ENCODE measurements at places on chromosomes 12 and 14.

DNA sequence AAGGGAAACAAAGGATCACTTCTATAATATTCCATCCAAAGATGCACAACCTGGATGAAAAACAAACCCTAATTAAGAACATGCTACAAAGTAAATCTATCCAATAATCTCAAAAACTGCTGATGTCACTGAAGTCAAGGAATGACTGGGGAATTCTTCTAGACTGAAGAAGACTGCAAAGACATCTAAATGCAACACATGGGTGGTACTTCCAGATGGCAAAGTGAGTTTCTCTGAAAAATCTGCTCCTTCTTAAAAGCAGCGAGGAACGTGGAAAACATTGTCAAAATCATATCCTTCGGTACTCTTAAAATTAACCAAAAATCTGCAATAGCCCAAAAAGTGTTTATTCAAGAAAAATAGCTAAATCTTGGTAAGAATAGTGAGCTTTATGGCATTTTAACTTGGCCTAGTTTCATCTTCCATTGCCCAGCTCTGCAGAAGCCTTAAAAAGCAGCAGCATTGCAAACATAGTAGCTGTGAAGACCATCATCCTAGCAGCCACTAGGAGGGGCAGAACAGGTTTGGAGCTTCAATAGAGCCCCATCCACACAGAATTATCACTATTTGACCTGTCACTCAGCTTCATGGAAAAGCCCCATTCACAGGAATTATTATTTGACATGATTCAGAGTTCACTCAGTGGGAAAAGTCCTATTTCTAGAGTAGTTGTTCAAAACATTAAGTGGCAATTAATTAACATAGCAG is 7.4 kb downstream of the CLEC14A start:
- DNase-seq = no peak

- DNase-seq = no peak
Measured at GRCh38 chr12:5013266-5013730, 30.4 kb upstream of the KCNA5 start.

GRCh38 chr12:53756300-53757100 is 4.7 kb upstream of the CISTR start:
- DNase-seq = no peak

DNA sequence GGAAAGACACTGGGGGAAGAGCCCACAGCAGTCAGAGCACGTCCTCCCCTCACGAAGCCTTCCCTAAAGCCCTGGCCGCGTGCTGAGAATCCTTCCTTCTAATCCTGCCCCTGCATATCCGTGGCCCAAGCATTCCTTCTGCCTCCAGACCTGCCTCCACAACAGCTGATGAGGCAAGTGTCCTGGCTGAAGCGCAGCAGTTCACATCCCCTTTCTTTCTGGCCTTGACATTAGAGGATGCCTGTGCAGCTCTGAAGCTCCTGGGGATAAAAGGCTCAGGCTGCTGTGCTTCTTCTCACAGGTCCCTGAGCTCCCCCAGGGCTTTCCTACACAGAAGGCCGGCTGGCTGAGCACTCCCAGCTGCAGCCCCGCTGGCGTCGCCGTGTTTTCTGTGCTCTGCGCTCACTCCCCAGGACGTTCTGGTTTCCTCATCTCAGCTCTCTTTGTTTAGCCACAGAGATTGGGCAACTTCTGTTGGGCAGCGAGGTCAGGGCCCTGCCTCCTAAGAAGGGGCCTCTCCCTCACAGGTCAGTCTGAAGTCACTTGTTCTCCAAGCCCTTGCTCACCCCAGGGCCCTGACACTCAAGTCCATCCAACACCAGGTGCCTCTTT is 45.8 kb downstream of the NINJ2 start:
- DNase-seq = no peak

- DNase-seq = no peak
Measured at GRCh38 chr12:50603817-50604639, 99.2 kb downstream of the DIP2B start.
